C1 segment of cervical spinal cord (tissue), 14 donors: ENCODE measurements at places on chromosomes 12 and 14.

- no peak for DNase-seq
Measured at GRCh38 chr12:26132866-26133265, 8.0 kb upstream of the BHLHE41 start.

DNA sequence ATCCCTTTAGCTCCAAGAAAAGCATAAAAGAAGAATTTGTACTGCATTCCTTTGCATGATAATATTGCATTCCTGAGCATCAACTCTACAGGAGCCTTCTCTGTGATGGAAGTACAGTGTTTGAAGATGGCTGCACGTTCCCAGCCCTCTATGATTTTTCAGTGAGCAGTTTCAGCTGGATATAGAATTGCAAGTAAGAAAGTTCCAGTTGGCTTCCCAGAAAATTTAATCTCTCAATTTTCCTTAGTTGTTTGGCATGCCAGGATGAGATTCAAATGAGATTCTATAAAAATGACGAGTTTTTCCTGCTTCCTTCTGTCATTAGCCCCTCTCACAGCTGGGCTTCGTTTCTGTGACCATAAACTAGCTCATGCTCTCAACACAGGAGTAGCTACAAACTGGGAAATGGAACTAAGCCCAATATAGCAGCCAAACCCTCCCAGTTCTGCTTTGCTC is 109.9 kb downstream of the TTC8 start:
- DNase-seq: no peak

DNA sequence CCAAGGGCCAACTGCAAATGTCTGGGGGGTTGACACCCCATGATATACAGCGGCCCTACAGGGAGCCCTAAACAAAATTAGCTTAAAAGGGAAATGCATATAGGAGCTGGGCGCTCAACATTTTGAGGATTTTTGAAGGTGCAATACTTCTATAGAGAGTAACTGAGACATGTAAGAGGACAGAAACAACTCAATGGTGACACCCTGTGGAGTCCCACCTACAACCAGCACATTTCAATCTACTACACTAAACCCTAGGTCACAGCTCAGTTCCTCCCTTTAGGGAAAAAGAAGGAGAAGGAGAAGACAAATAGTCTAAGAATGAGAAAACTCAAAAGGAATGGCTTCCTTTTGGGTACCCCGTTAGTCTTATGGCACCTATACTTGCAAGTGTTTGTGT is 1010.5 kb upstream of the NOVA1 start:
- no peak for DNase-seq

- DNase-seq: no peak
Measured at GRCh38 chr12:89453121-89453978, 71.2 kb downstream of the GALNT4 start.

DNA sequence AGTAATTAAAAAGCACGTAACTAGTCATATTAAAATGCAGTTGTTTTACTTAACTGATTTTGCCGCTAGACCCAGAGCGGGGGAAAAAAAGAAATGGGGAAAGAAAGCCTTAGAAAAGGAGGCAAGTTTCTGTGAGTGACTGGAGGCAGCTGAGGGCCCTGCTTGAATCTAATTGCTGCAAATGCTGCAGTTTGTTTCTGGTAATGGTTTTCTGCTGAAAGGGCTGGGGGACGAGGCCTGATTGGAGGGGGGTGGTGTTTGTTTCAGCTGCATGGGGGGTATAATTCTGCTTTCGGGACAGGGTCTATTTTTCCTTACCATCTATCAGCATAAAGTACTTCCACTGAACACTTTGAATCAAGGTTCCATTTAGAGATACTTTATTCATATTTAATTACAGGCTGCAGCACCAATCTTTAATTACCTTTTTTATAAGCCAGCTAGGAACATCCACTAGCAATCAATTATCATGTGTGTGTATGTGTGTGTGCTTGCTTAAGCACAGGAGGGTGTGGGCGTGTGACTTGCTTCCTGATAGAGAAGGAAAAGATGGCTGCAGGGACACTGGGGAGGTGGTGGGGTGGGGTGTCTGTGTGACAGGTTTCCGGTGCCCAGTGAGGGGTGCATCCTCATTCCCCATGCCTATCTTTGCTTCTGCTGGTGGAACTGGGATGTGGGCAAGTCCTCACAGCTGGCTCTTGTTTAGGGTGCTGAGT is 83.4 kb downstream of the ADCK1 start:
- no peak for DNase-seq

GRCh38 chr12:104310751-104311633 is 7.5 kb downstream of the EID3 start:
- DNase-seq: no peak

DNA sequence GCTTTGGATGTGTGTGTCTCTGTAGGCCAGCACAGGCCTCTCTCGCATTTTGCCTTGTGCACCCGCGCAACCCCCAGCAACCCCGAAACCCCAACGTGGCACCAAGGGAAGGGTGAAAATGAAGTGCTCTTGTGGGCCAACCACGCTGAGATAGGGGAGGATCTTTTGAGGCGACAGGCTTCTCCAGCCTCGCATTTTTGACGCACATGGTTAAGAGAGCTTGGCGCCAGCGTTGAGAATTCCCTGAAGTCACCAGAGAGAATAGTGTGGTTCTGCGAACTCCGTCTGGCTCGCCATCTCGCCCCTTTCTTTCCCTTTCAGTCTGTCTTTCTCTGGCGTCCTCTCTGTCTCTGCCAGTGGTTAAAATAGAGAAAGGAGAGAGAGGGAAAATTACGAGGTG is 1.9 kb upstream of the TBX3 start:
- no peak for DNase-seq

DNA sequence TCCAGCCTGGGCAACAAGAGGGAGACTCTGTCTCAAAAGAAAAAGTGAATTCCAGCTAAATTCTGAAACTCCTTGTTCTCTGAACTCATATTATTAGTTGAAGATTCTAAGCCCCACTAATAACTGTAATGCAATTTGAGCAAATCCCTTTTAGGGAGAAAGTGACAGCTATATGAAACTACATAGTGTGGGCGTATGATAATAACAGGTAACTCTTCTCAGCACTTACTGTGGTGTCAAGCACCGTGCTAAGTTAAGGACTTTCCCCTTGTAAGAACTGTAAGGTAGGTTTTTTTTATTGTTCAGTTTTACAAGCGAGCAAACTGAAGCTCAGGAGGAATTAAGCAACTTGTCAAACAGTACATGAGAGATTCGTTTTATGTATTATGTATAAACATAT is 5.4 kb downstream of the ANKRD13A start:
- DNase-seq: no peak

DNA sequence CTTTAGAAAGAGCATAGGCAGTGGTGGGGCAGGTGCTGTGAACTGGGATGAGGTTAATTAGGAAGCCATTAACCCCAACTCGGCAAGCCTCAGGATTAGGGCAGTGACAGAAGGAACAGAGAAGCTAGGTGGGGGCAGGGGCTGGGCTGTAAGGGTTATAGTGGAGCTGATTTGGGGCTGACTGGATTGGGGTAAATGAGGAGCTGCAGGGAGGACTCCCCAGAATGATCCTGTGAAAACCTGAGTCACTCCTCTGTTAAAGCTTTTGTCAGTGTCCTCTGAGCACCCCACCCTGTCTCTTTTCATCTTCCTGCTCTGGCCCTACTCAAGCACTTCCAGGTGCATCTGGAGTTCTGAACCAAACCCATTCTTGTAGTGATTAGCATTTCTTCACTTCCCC is 4.4 kb downstream of the KLC1 start:
- DNase-seq: no peak

- DNase-seq: peak; percentile 84
Measured at GRCh38 chr14:74941676-74942097, 13.7 kb downstream of the PGF start.

DNA sequence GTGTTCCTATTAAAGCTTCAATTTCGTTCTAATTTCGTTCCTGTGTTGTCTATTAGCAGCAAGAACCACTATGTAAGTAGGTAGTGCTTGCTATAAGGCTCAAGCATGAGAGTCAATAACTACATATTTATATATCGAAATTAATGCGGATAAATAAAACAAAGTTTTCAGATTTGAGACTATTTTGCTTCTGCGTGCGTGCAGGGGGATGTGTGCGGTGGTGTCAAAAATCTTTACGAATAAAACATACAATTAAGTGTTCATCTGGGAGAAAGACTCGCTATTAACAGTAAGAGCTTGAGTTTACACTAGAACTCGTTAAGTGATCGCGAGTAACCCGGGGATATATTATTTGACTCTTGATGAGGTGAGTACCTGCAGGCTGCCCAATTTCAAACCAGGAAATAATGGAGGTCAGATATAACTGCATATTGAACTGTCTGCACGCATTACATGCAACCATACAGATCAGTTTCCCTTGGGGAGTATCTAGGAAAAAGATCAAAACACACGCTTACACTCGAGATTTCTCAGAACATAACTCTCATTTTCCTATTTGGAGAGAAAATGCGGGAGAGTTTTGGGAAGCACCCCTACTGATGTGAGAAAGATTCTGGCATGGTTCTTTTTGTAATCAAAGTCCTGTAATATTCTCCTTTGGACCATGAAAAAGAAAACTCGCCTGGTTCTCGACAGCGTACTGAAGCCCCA is 813 bp downstream of the TWF1 start:
- no peak for DNase-seq

DNA sequence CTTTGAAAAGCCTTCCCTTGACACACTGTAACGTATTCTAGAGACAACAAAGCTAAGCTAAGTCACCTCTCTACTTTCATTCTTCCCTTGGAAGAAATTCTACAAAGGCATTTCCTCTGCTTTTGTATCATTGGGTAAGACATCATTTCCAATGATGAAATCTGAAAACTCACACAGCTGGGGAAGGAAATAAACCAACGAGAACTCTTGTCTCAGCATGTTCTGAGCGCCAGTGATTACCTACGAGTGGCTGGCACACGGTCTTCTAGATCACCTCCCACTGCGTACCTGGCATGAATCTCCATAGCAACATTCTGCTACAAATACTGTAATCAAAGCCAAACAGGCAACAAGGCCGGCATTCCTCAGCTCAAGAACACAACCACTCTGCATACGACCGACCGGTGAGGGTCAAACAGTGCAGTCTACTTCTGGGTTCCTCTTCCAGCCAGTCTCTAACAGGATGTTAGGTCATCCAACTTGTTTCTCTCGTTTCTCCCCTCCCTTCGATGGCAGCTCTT is 7.6 kb downstream of the VPS37B start:
- no peak for DNase-seq

GRCh38 chr12:49543221-49543913 is 4.5 kb downstream of the KCNH3 start:
- DNase-seq: no peak

DNA sequence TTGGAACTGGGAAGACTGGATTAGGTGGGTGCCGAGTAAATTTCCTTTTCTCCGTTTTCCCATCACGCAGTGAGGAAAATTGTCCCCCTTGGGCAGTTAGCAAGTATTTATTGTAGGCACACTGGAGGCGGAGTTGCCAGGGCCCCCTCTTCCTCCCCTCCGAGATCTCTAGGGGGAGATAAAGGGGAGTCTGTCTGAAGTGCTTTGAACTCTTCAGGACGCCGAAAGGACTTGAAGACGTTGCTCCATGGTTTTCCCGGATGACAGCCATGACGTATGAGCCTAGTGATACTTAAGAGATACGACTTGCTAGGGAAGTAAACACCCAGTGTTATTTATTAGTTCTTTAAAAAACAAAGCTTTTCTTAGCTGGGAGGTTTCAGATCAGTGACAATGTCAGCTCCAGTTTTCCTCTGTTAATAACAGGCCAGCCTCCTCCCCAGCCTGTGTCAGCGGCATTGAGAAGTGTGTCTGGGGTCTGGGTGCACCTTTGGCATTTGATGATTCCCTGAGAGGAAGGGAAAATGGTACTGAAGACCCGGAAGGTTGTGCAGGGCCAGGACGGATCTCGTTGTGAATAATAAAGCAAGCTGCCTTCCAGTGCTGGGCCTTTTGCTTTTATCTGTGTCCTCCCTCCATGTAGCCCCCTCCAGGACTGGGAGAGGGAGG is 78.7 kb downstream of the TSPAN9 start:
- DNase-seq: no peak

GRCh38 chr12:131950182-131950913 is 606 bp downstream of the EP400 start:
- no peak for DNase-seq

DNA sequence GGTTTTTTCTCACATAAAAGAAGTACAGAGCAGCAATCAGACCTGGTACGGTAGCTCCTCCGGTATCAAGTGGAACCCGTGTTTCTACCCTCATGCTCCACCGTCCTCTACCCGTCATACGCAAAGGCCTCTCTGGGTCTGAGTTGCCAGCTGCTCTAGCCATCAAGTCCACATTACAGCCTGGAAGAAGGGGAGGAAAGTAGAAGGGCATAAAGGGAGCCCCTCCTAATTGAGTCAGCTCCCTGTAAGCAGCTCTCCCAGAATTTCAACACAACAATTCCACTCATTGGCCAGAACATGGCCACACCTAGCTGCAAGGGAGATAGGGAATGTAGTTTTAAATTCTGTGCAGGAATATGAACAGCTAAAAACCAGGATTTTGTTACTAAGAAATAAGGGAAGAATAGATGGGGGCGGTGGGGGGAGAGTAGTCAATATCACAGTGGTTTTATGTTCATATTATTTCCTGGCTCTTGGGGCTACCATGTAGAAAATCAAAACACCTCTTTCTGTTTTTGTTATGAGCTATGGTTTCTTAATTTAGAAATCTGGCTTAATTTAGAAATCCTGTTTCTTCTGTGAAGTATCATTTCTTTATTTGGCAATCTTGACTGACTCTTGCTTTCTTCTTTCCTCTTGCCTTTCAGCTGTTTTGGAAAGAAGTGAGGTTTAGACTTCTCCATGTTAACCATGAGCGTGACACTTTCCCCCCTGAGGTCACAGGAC is 103.9 kb downstream of the AKAP6 start:
- no peak for DNase-seq

GRCh38 chr12:26298785-26299621 is 103.6 kb downstream of the SSPN start:
- DNase-seq: no peak

DNA sequence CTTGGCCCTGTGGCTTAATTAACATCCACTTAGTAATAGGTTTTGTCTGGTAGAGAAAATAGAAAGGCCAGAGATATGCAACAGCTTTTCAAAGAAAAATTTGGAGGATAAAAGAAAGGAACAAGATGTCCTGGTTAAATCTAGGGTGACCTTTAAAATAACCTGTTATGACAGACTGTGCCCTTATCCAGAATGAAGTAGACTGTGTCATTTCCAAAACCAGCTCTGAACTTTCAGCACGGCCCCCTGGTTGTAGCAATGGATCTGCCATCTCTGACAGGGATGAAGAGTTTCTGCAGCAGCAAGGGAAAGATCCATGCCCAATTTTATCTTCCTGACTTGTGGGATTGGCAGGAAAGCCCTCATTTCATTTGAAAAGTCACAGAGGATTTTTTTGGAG is 5.1 kb downstream of the PLEKHG7 start:
- DNase-seq: no peak

GRCh38 chr14:61561657-61562276 is 133.5 kb upstream of the HIF1A start:
- DNase-seq: no peak

DNA sequence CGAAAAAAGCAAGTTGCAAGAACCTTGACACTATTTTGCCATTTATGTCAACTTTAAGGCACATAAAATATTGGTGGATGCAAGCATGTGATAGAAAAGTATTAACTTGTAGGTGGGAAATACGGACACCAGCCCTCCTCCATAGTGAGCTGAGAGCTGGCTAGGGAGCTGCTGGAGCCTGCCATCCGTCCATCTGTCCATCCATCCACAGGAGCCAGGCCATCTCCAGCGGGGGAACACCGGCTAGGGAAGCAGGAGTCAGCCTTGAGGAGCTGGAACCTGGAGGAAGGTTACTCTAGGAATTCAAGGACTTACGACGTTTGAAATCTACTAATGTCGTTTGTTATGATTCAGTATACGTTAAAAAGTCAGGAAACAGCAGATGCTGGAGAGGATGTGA is 120.7 kb upstream of the C14orf180 start:
- DNase-seq: no peak

- no peak for DNase-seq
Measured at GRCh38 chr14:58871573-58871972, 233.8 kb downstream of the DACT1 start.

GRCh38 chr12:92486443-92487137 is 216.2 kb upstream of the PLEKHG7 start:
- DNase-seq: no peak
